ENCODE measurements at places on chromosomes 1 and 21.
A peak's percentile ranks its signal among the peaks of the same experiment; 100 is the strongest.

DNA sequence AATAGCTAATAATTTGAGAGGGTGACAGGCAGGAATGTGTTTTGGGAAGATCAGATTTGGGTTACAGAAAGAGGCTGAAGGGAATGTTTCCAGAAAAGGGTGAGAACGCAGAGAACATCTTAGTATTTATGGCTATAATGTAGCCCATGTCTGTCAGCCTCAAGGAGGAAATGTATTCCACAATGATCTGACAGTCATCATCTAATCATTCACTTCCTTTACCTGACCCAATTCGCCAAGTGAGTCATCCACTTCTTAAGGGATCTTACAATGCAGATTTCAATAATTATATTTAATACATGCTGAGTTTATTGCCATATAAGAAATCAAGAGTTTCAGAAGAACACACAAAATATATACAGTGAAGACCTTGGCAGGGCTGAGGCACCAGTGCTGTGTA lies 10.8 kb downstream of the TRIM45 start:
- H3K4me1 ChIP-seq: no peaks in the 10 kb centered on the region
- H3K27me3 ChIP-seq: no peaks in the 10 kb centered on the region
- H3K36me3 ChIP-seq: no peaks in the 10 kb centered on the region
- no peak overlapping the region for H3K4me3 ChIP-seq
- no peak overlapping the region for H3K27ac ChIP-seq

DNA sequence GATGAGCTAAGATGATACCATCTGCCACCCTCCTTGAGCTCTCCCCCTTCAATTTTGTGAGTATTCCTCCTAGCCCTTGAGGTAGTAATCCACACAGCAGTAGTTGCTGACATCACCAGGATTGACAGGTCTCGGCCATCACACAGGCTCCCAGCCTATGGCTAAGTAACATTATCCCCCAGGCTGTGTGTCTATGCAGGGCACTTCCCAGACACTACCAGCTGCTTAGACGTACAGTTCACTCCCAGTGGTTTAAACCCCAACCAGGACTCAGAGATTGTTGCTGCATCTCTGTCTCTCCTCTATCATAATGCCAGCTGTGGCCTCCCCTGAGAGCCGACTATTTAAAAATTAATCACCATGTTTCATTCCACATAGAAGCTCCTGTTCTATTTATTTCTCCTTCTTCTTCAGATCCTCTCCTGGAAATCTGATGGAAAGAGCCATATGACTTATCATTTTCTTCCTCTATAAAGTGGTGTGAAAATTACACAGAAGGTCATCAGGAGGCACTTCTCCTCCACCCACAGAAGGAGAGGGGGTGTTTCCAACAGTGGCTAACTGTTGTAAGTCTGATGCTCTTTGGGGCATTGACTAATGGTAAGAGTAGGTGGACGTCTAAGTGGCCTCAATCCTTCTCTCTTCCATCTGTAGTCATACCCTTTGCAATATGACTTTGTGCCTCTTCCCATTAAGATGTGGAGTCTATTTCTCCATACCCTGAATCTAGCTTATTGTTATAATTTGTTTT lies 396.3 kb downstream of the SETD4 start:
- H3K27ac ChIP-seq: no peak overlapping the region
- H3K4me3 ChIP-seq: no peak overlapping the region
- no peak for DNase-seq
- no peaks in the 10 kb centered on the region for H3K36me3 ChIP-seq
- H3K27me3 ChIP-seq: no peaks in the 10 kb centered on the region

DNA sequence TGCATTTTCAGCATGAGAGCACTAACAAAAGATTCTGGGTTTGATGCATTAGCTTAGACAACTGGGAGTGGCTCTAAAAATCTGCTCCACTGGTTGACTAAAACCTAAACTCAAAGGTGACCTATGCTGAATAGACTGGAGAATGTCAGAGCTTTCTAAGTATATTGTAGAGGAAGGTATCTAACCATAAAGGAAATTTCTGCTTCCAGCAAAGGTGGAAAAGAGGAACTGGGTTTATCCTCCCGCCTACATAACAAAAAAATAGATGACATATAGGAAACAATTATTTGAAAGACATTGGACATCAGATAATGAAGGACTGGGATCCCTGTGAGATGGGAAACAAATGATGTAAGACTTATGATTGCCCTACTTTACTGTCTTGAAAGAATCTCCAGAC lies 35.8 kb upstream of the CR2 start:
- no peak overlapping the region for H3K4me3 ChIP-seq
- H3K36me3 ChIP-seq: no peaks in the 10 kb centered on the region
- DNase-seq: no peak
- no peaks in the 10 kb centered on the region for H3K27me3 ChIP-seq
- no peaks in the 10 kb centered on the region for H3K4me1 ChIP-seq

DNA sequence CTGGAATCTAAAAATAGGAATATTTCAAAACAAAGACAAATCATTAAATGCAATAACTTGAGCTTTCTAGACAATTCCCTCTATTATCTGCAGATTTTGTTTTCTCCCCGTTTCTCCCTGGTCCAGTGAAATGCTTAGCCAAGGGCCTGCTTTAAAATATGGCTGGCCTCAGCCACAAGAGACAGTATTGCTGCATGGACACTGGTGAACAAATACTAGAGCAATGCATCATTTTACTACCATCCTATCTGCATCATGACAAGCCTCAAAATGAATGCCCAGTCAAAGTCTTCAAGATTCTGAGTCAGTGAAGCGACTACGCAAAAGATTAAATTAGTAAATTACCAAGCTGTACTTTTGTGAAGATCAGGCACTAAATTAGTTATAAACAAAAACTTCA lies 80.5 kb downstream of the ENAH start:
- H3K27me3 ChIP-seq: no peaks in the 10 kb centered on the region
- no peak for DNase-seq
- no peak overlapping the region for H3K27ac ChIP-seq
- no peaks in the 10 kb centered on the region for H3K4me1 ChIP-seq

GRCh38 chr1:197776351-197777105 lies 1.2 kb upstream of the DENND1B start:
- H3K4me3 ChIP-seq: no peak overlapping the region
- no peak for DNase-seq
- no peaks in the 10 kb centered on the region for H3K27me3 ChIP-seq
- no peaks in the 10 kb centered on the region for H3K36me3 ChIP-seq
- H3K27ac ChIP-seq: peak overlapping the region; percentile 68
